ENCODE measurements at places on chromosomes 7 and 10. TPM values are rescaled to one million over a fixed set of nuclear protein-coding genes. Genes with fewer than 3 reads are reported as not detected.
A peak's percentile ranks its signal among the peaks of the same experiment; 100 is the strongest.

The UBN2 gene
- total RNA-seq = 22.2 TPM

The ASCC1 gene
- total RNA-seq = 47.9 TPM

The PARD3 gene
- total RNA-seq = 62.1 TPM

The COL17A1 gene
- 0.61 TPM for total RNA-seq

The ZCCHC24 gene
- 22.9 TPM for total RNA-seq

The SFTPA1 gene
- total RNA-seq = not detected

The CHRM2 gene
- 5.3 TPM for total RNA-seq

GRCh38 chr10:28925121-28925663 is 247.9 kb downstream of the BAMBI start:
- H3K27me3 ChIP-seq = peaks cover 13% of the 10 kb centered on the region
- H3K4me3 ChIP-seq = no peak overlapping the region
- H3K36me3 ChIP-seq = no peaks in the 10 kb centered on the region
- H3K4me1 ChIP-seq = peaks cover 11% of the 10 kb centered on the region

DNA sequence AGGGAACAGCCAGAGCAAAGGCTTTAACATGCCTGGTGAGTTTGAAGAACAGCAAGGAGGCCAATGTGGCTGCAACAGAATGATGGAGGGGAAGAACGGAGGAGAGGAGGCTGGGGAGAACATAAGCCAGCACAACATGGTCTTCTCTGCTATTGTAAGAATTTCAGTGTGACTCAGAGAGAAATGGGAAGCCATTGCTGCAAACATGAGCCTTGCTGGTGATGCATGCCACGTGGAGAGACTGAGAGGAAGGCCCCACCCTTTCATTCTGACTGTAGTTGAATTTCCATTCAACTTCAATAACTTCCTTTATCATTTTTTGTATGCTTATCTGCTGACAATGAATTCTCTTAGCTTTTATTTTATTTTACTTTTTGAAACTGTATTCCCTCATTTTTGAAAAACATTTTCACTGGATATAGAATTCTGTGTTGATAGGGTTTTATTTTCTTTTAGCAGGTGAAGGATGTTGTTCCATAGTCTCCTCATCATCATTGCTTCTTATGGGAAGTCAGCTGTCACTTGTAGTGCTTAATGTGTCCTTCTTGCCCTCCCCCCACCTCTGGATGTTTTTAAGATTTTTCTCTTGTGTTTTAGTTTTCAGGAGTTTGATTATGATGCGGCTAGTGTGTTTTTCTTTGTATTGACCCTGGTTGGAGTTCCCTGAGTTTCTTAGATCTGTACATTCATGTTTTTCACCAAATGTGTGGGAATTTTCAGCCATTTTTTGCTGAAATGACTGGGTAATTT is 46.4 kb upstream of the LEP start:
- no peaks in the 10 kb centered on the region for H3K4me1 ChIP-seq
- no peaks in the 10 kb centered on the region for H3K36me3 ChIP-seq
- DNase-seq = no peak

DNA sequence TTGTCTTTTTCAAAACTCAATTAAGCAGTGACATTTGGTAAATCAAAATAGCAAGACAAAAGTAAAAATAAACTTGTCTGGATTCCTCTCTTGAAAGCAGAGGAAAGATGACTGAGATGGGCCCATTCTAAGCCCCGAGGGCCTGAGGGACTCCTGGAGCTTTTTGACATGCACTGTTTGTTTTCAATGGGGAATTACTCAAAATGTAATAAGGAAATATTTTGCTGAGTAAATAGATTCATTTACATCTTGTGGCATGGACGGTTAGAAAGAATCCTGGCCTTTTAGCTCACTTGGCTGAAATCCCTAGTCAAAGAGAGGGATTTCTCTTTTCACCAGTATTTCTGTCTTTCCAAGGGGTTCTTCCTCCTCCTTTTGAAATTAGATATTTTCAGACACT is 108.0 kb downstream of the MKX start:
- no peak overlapping the region for H3K27ac ChIP-seq
- no peaks in the 10 kb centered on the region for H3K27me3 ChIP-seq
- DNase-seq = no peak
- no peaks in the 10 kb centered on the region for H3K4me1 ChIP-seq

- DNase-seq = no peak
- no peaks in the 10 kb centered on the region for H3K27me3 ChIP-seq
- no peak overlapping the region for H3K4me3 ChIP-seq
- no peak overlapping the region for H3K27ac ChIP-seq
- no peaks in the 10 kb centered on the region for H3K36me3 ChIP-seq
- H3K4me1 ChIP-seq = no peaks in the 10 kb centered on the region
Measured at GRCh38 chr10:16049782-16050181, 189.5 kb upstream of the MINDY3 start.

DNA sequence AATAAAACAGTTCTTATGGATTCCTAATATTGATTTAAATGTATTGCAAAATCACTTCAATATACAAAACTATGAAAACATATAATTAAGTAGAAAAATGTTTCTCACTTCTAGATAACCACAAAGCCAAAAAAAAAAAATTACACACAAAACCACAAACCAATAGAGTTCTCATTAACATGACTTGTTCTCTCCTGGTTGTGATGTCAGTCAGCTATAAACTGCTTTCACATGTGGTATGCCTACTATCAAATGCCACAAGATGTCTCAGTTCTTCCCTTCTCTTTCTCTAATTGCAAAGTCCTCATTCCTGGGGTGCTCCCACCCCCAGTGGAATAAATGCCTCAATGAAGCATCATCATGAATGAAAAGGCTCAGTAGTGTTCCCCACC is 16.6 kb downstream of the GNAI1 start:
- H3K27me3 ChIP-seq = no peaks in the 10 kb centered on the region
- DNase-seq = no peak
- no peaks in the 10 kb centered on the region for H3K4me1 ChIP-seq
- no peak overlapping the region for H3K4me3 ChIP-seq
- no peaks in the 10 kb centered on the region for H3K36me3 ChIP-seq

- DNase-seq = no peak
- H3K36me3 ChIP-seq = no peaks in the 10 kb centered on the region
- H3K4me1 ChIP-seq = no peaks in the 10 kb centered on the region
- H3K27me3 ChIP-seq = no peaks in the 10 kb centered on the region
- no peak overlapping the region for H3K27ac ChIP-seq
Measured at GRCh38 chr7:143929224-143929920, 5.7 kb upstream of the OR2F2 start.

DNA sequence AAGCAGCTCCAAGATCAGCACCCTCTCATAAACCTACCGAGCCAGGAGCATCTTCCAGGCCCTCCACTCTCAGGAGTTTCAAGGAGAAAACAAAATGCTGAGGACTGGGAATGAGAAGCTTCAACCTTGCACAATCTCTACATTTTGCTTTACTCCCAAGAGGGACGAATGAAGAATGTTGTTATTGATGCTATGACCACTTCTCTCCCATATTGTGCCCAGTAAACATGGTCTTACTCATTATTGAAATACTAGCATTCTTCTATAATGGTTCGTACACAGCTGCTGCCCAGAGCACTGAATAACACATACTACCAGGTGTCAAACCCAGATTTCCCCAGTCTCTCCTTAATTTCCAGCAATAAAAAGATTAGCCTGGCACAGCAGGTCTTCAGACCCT is 63.4 kb upstream of the BET1 start:
- H3K27ac ChIP-seq = no peak overlapping the region
- H3K27me3 ChIP-seq = no peaks in the 10 kb centered on the region
- no peak for DNase-seq
- H3K4me3 ChIP-seq = no peak overlapping the region
- no peaks in the 10 kb centered on the region for H3K4me1 ChIP-seq

DNA sequence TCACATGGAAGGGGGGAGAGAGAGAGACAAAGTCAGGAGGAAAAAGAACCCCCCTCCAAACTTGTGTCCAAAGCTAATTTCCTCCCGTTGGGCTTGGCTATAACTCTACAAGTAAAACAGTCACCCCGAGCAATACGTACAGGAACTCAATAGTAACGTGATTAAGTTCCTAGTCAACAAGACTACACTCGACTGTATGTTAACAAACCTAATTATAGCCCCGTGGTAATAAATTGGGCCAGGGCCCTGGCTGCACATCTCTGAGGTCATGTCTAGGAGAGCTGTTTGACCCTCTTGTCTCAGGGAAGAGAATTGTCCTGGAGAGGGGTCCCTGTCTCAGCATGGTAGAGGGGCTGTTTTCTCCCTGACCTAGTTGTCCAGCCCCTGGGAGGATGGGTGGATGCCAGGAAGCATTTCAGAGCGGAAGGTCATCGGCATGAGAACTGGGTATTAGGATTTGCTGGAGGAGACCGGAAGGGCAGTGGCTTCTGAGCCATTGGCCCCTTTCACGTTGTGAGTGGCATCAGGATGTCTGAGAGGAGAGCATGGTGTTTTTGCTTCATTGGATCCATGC is 60.2 kb upstream of the COMTD1 start:
- peak overlapping the region; percentile 81 for H3K27ac ChIP-seq
- no peak for DNase-seq
- H3K4me3 ChIP-seq = peak overlapping the region; percentile 49
